ENCODE measurements at places on chromosomes 4 and X.

DNA sequence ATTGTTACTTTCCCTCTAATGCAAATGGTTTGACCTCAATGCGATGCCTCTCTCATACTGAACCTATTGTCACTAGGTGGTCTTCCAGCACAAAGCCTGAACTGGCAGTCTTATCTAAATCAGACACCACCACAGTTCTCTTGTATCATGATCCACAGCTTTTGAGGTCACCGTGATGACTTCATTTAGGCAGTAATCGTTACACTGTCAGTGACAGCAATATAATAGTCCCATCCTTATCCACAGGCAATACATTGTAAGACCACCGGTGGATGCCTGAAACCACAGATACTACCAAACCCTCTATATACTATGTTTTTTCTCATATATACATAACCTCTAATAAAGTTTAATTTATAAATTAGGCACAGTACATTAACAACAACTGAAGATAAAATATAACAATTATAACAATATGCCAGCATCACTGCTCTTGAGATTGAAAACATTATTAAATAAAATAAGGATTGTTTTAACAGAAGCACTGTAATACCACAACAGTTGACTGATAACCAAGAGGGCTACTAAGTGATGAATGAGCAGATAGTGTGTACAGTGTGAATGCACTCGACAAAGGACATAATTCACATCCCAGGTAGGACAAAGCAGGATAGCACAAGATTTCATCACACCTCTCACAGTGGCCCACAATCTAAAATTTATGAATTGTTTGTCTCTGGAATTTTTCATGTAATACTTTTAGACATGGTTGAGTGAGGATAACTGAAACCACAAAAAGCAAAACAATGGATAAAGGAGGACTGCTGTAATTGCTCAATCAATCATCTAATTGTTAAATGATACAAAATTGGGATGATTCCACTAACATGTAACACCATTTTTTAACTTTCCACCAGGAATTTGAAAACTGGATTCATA is 419.4 kb downstream of the CENPC start:
- DNase-seq: no peak

DNA sequence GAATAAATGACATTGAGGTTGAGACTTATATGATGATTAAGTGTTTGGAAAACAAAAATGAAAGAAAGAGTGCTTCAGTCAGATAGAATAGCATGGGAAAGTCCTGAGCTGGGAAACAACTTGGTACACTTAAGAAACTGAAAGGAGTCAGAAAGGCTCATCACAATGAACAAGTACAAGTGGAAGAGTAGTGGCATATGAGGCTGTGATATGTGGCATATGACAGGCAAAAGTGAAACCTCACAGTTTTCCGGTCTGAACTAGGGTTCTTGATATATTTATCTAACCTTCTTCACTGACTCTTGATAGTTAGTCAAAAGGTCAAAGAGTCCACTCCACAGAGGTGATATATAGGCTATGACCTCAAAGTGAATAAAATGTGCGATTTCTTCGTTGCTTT is 537.1 kb upstream of the CXorf51A start:
- peak; percentile 45 for DNase-seq

DNA sequence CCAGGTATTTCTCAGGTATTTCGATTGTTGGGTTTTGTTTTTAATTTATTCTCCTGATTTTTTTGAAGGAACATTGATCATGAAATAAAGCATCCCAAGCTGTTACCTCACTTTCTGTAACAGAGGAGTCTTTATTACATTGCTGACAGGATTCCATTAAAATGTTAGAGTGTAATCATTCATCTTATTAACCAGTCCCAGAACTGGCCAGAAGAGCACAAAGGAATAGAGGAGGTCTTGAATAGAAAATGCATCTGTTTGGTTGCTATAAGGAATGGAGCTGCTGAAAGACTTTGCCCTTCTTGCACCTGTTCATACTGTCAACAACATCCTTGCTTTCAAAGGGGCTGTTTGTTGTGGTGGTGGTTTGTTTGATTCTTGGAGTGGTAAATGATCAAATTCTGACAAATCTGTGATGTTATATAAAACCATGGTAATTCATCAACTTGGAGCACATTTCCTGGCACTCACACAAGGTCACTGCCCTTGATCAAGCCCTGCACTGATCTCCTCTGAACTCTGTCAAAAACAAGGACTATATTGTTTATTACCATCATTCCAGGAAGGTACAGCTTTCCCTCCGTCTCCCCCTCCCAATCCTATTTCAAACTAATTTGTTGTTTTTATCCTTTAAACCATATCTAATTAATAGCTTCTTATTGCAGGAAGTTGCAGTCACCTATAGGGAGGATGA is 215.8 kb downstream of the PCDH19 start:
- DNase-seq: no peak

DNA sequence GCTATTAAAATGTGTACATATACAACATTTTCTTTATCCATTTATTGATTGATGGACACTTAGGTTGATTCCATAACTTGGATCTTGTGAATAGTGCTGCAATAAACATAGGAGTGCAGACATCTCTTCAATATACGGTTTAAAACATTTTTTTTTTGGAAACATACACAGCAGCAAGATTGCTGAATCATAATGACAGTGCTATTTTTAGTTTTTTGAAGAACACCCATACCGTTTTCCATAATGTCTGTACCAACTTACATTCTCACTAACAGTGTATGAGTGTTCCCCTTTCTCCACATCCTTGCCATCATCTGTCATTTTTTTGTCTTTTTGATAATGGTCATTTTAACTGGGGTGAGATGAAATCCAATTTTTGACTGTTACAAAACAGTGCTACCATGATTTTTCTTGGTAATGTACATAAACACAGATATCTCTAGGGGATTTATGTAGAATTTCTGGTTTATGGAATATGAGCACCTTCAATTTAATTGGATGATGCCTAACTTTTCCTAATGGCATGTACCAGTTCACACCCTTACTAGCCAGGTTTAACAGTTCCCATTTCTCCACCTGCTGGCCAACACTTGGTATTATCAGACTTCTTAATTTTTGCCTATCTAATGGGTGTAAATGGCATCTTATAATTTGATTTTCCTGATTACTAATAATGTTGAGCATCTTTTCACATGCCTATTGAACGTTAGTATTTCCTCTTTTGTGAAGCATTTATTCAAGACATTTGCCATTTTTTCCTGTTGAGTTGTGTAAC is 21.0 kb upstream of the TMSB15B start:
- DNase-seq: peak; percentile 31

DNA sequence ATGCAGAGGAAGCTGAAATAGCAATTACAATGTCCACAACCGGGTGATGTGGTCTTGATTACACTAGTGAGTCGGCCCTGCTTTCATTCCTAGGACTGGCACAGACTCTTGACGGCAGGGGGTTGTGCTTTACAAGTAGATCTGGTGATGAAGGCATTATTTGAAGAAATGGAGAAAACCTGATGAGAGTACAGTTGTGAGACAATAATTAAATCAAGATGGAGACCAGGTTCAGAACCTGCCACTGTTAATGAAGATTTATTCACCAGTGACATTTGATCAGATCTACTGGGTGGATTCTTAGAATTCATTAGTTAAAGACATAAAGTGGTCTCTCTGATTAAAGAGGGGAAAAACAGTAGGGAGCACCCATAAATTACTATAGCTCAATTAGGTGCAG is 747.2 kb downstream of the STPG2 start:
- DNase-seq: no peak
